ENCODE measurements at places on chromosomes 12 and 14. TPM values are rescaled to one million over a fixed set of nuclear protein-coding genes. Genes with fewer than 3 reads are reported as not detected.

CATSPERB gene
- total RNA-seq = not detected

LHX5 gene
- not detected for total RNA-seq

SLC7A8 gene
- total RNA-seq = 0.97 TPM

DEGS2 gene
- not detected for total RNA-seq

ESR2 gene
- not detected for total RNA-seq

ADGRD1 gene
- total RNA-seq = under 0.01 TPM

ATF7 gene
- total RNA-seq = 14.7 TPM

KCNMB4 gene
- total RNA-seq = 4.2 TPM

STAT2 gene
- total RNA-seq = 296 TPM

KLHL33 gene
- total RNA-seq = 0.43 TPM

IL22 gene
- not detected for total RNA-seq

EXOC3L4 gene
- total RNA-seq = under 0.01 TPM
